ENCODE measurements at places on chromosomes 5 and 9.

GRCh38 chr5:150540615-150541396 lies 32.9 kb downstream of the NDST1 start:
- peak; percentile 43 for DNase-seq

GRCh38 chr5:89181546-89181945 lies 298.6 kb upstream of the MEF2C start:
- no peak for DNase-seq

- no peak for DNase-seq
Measured at GRCh38 chr9:92147852-92148180, 32.6 kb upstream of the SPTLC1 start.

GRCh38 chr5:140828362-140828737 lies 590 bp downstream of the PCDHA6 start:
- no peak for DNase-seq

DNA sequence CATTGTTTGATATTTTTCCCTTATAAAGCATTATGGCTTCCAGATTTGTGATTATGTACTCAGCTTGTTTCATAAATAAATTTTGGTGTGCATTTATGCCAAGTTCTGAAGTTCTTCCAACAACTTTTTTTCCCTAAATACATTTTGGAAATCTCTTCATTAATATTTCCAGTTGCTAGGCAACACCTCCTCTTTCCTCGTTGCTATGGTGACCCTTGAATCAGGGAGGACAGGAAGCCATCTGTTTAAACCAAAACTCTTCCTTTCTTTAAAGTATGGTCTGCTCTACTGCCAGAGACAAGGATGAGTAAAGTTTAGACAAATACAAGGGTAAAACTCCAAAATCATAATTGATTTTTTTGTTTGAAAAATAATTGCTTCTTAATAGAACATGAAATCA lies 779.3 kb downstream of the CDH9 start:
- no peak for DNase-seq

- DNase-seq, result no peak
Measured at GRCh38 chr5:116861666-116862065, 287.0 kb upstream of the SEMA6A start.

DNA sequence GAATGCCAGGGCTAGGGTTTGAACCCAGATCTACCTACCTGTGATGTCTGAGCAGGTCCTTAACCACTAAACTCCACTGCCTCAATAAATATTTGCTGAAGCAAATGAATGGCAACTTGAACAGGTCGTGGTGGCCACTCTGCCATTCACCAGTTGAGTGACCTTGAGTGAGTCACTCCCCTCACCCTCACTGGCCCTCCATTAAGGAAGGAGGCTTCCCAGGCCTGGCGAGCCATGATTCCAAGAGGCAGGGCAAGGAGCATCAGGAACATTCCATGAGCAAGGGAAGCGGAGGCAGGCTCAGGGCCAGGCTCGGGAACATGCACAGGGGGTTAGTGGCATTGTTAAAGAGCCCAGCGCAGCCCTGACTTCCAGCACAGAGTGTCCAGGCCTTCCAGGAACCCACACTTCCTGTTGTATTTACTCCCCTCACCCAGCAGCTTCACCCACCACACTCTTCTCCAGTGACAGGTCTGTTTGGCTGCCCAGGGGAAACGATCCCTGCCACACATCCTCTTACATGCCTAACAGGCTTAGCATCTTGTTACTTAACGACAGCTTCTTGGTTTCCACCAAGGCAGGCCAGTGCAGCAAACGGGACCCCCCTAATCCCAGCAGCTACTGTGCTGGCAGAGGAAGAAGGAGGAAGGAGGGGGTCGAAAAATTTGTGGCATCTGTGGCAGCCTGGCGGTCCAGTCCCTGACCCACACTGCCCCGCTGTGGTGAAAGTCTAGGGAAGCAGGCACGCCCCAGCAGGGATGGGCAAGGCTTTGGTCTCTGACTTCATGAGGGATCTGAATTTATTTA lies 43.7 kb upstream of the TTC1 start:
- peak; percentile 80 for DNase-seq

GRCh38 chr9:22817181-22817580 lies 370.6 kb downstream of the DMRTA1 start:
- no peak for DNase-seq

DNA sequence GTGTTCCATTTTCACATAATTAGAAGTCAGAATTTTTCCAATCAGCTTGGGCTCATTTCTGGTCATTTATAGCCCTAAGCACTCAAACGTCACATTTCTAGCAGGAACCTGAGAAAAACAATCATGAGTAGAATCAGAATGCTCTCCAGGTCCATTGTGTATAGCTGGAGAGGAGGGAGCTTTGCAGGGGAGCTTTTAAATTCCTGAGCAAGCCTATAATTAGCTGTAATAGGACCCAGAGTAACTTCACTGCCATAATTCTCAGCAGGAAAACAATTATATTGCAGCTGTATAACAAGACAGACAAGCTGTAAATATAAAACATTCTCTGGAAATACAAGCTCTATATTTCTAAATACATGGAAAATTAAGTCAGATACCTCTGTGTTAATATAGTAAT lies 637.6 kb upstream of the SGCD start:
- no peak for DNase-seq

DNA sequence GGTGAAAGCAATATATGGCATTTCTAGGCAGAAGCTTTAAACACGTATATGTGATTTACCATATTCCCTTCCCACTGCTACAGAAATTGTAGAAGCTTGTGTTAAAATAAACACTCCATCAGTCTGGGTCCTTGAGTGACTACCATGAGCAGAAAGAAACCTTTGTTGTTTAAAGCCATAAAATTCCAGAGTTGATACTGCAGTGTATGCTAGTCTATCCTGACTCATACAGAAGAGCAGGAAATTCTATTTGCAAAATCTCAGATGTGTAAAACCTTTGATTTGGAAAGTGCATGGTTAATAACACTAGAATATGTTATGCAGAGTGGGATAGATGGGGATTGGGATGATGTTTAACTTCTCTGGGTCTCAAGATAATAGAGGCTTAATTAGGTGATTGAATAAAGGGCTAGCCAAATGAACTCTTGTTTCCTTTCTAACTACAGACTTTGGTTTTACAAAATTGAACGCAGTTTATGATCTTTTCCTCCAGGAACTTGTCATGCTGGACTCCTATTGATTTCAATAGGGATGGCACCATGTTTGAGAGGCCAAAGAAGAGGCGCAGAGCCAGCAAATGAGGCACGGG lies 282.7 kb upstream of the VLDLR start:
- peak; percentile 69 for DNase-seq

DNA sequence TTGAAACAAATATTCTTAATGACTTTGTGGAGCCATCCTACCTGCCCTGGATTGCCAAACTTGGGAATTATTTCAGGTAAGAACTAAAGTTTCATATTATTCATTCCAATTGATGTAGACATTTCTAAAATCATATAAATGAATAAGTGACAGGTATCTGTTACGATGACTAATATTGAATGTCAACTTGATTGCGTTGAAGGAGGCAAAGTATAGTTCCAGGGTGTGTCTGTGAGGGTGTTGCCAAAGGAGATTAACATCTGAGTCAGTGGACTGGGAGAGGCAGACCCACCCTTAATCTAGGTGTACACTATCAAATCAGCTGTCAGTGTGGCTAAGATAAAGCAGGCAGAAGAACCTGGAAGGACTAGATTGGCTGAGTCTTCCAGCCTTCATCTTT lies 1688.4 kb upstream of the CDH9 start:
- no peak for DNase-seq

- DNase-seq, result peak; percentile 4
Measured at GRCh38 chr5:162128117-162128516, 60.5 kb downstream of the GABRG2 start.

DNA sequence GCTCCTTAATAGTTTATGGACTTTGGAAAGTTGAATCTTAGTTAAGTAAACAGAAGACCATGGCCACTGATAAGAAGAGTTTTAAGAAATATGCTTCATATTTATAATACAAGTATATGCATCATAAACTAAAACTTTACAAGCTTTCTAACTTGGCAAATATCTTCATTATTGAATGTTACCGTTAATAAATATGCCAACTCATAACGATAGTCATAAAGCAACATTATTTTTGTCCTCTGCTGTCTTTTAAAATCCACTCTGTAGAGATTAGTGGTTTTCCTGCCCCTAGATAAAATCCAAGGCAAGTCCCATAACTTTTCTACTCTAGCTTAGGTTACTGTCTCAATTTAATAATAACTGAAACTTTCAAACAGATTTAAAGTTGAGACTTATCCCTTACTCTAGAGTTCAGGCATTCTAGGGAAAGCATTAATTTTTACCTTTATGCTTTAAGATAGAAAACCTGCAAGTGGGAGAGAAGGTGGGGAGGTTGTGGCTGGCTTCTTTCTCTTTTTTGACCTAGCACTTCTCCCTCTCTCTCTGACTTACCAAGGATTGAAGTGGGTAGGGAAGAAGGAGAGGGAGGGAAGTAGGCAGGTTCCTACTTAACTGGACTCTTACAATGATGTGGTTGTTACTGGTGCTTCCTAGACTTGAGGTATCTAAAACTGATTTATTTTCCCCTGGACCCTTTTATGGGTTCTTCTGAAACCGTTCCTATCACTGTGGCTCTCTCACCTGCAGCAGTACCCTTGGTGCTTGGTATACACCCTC lies 29.6 kb downstream of the RNF145 start:
- no peak for DNase-seq

DNA sequence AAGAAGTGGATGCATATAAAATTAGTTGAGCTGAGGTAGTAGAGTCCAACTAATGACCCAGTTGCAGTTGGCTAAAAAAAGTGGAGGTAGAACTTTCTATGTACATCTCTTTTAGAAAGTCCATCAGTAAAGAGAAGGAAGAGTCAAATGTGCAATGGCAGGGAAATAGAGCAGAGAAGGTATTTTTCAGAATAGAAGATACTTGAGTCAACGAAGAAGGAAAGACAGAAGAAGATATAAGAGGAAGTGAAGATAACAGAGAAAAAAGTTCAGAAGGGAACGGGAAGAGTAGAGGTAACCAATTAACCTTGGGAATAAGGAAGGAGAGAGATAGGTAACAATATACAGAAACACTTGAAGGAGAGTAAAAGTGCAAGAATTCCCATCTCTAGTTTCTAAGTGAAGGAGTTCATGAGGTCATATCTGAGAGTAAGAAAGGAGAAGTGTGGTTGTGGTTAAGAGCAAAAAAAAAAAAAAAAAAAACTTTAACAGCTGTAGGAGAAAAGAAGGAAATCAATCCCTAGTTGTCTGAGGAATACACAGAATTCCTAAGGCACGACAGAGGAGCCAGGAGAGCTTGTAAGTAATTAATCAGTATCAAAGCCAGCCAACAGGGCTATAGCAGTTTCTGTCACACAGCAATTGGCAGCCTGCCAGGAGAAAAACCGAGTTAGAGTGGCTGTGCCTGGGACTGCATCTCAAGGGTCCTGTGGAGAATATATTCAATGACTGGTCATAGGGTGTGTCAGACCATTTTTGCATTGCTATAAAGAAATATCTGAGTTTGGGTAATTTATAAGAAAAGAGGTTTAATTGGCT lies 61.0 kb downstream of the ARL15 start:
- DNase-seq, result peak; percentile 47

DNA sequence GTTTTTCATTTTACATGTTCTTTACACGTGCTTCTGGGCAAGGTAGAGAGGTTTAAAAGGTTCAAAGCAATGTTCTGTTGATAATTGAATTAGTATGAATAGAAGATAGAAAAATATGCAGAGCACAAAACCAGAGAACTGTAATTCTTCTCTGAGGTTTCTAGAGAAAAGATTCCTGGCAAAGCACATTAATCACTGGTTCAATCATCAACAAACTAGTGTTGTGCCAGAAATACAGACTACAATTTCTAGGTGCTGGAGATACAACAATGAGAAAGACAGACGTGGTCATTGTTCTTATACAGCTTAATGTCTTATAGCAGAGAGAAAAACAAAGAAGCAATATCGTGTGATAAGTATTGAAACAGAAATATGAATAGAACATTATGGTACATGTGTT lies 25.5 kb downstream of the MEGF9 start:
- DNase-seq, result no peak

- DNase-seq, result peak; percentile 58
Measured at GRCh38 chr9:96646081-96646991, 8.8 kb downstream of the PRXL2C start.

GRCh38 chr9:6610073-6610472 lies 35.5 kb downstream of the GLDC start:
- no peak for DNase-seq

DNA sequence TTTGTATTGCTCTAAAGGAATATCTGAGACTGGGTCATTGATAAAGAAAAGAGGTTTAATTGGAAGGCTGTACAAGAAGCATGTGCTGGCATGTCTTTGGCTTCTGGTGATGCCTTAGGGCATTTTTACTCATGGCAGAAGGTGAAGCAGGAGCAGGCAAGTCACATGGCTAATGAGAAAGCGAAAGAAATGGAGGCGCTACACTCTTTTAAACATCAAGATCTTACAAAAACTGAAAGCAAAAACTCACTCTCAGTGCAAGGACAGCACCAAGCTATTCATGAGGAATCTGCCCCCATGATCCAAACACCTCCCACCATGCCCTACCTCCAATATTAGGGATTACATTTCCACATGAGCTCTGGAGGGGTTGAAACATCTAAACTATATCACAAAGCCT lies 1458.8 kb upstream of the ACO1 start:
- no peak for DNase-seq

DNA sequence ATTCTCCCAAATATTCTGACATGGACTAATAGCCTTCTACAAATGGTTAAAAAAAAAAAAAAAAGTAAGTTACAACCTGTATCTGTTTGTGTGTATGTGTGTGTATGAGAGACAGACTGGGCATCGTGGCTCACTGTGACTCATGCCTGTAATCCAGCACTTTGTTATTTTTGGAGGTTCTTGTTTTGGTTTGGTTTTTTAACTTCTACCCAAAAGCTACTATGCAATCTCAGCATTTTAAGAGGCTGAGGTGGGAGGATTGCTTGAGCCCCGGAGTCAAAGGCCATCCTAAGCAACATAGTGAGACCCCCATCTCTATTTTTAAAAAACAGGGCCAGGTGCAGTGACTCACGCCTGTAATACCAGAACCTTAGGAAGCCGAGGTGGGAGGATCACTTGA lies 17.6 kb upstream of the HAVCR1 start:
- DNase-seq, result no peak

GRCh38 chr5:179262126-179262920 lies 82.9 kb downstream of the ADAMTS2 start:
- no peak for DNase-seq

- DNase-seq, result no peak
Measured at GRCh38 chr5:109324351-109324750, 85.4 kb downstream of the PJA2 start.

GRCh38 chr5:68942169-68942568 lies 151.6 kb upstream of the SLC30A5 start:
- no peak for DNase-seq

- no peak for DNase-seq
Measured at GRCh38 chr9:83629433-83630104, 6.6 kb downstream of the IDNK start.

All from lung (tissue), 17 donors.